Activated CD8-positive, alpha-beta T cell treated with anti-CD3 and anti-CD28 coated beads for 36 hours (primary cell): ENCODE measurements at places on chromosomes 4 and X. TPM values are rescaled to one million over a fixed set of nuclear protein-coding genes. Genes with fewer than 3 reads are reported as not detected.

GRCh38 chrX:106144755-106145639 lies 23.1 kb upstream of the PWWP3B start:
- no peak for DNase-seq
- H3K4me1 ChIP-seq: no peaks in the 10 kb centered on the region
- no peaks in the 10 kb centered on the region for H3K36me3 ChIP-seq
- no peak overlapping the region for H3K27ac ChIP-seq
- no peaks in the 10 kb centered on the region for H3K27me3 ChIP-seq

DNA sequence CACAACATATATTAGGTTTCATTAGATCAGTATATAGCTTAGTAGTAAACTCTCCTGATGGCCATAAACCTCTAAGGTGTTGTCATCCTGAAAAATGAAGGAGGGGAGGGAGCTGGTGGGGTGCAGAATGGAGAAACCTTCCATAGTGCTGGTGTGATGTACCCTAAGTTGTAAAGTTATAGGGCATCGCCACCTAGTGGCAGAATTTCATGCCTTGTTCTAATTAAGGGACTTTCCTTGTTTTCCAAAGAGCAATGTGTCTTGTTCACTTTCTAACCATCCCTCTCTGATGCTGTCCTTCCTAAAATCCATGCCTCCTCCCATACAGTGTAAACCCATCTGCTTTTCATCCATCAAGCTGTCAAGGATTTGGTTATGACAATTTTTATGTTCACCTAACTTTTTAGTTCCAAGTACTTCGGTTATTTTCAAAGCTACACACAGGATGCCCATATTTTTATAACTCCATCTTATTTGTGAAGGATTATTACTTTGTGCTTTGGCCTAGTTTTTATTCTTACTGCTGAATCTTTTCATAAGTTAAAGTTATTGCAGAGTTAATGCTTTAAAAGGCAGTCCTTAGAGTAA lies 4.5 kb downstream of the NBDY start:
- peaks cover 27% of the 10 kb centered on the region for H3K4me1 ChIP-seq
- H3K27me3 ChIP-seq: no peaks in the 10 kb centered on the region
- H3K36me3 ChIP-seq: peaks cover 18% of the 10 kb centered on the region
- no peak overlapping the region for H3K4me3 ChIP-seq
- peak overlapping the region; percentile 28 for H3K27ac ChIP-seq
- DNase-seq: peak; percentile 80

GRCh38 chr4:77264826-77265225 lies 107.8 kb downstream of the CCNG2 start:
- no peaks in the 10 kb centered on the region for H3K4me1 ChIP-seq
- H3K27ac ChIP-seq: no peak overlapping the region
- no peaks in the 10 kb centered on the region for H3K36me3 ChIP-seq
- H3K27me3 ChIP-seq: peaks cover 3% of the 10 kb centered on the region

RAB9B gene
- 0.45 TPM for total RNA-seq

DNA sequence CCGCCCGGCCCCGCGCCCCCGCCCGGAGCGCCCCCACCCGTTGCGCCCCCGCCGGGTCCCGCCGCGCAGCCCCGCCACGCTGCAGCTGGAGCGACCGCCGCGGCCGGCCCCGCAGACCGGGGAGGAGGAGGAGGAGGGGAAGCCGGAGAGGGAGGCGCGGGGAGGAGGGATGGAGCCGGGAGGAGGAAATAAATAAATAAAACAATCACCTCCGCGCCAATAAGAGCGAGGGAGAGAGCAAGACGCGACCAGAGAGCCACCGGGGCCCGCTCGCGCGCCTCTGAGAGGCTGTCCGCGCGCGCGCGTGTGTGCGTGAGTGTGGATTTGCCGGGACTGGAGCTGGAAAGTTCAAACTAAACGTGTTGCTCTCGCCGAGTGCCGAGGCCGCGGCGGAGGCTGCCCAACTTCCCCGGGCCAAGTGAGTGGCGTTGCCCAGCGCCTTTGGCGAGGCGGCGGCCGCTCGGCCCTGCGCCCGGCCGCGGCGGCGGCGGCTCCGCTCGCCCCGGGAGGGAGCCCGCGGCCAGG lies 2184.4 kb upstream of the TENM3 start:
- peak overlapping the region; percentile 48 for H3K4me3 ChIP-seq
- no peak overlapping the region for H3K27ac ChIP-seq
- peaks cover 41% of the 10 kb centered on the region for H3K27me3 ChIP-seq
- peaks cover 8% of the 10 kb centered on the region for H3K4me1 ChIP-seq

DNA sequence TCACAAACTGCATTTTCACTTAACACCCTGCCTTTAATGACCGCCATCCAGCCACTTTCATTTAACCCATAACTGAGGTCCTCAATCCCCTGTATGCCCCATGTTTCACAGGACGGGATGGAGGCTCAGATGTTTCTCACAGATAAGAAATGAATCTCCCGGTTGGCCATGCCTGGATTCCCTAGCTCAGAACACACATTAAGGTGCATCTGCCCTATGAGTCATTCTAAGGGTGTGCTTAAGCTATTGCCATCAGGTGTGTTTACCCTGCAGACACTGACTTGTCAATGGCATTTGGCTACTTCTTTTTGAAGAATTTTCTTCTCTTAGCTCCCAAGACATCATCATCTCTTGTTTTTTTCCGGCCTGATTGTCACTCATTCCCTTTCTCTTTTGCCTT lies 222.6 kb upstream of the SMIM31 start:
- no peak overlapping the region for H3K4me3 ChIP-seq
- H3K4me1 ChIP-seq: no peaks in the 10 kb centered on the region
- no peaks in the 10 kb centered on the region for H3K27me3 ChIP-seq
- H3K27ac ChIP-seq: no peak overlapping the region

GRCh38 chr4:105179539-105180401 lies 33.1 kb downstream of the TET2 start:
- peaks cover 30% of the 10 kb centered on the region for H3K4me1 ChIP-seq
- H3K27me3 ChIP-seq: no peaks in the 10 kb centered on the region
- DNase-seq: no peak
- peaks cover 40% of the 10 kb centered on the region for H3K36me3 ChIP-seq

DNA sequence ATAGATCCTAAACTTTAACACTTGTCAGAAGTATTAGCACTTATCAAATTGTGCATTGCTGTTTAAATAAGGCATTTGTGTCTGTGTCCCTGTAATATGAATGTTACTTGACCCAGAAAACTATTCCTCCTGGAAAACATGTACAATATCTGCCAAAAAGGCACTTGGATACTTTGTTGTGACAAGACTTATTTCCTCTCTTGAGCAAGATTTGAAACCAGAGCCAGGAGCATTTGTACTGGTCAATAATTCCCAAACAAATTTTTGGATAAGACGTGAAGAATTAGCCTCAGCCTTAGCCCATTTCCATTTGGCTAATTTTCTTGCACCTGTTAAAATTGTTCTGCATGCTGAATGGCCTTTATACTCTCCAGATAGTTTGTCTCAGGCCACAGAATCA lies 176.3 kb upstream of the GK2 start:
- no peak for DNase-seq
- peaks cover 3% of the 10 kb centered on the region for H3K27me3 ChIP-seq
- no peak overlapping the region for H3K27ac ChIP-seq
- H3K4me1 ChIP-seq: no peaks in the 10 kb centered on the region
- no peak overlapping the region for H3K4me3 ChIP-seq
- no peaks in the 10 kb centered on the region for H3K36me3 ChIP-seq

GRCh38 chr4:136841526-136841925 lies 690.8 kb downstream of the PCDH18 start:
- no peaks in the 10 kb centered on the region for H3K4me1 ChIP-seq
- no peaks in the 10 kb centered on the region for H3K36me3 ChIP-seq
- no peak overlapping the region for H3K27ac ChIP-seq
- no peak for DNase-seq

DNA sequence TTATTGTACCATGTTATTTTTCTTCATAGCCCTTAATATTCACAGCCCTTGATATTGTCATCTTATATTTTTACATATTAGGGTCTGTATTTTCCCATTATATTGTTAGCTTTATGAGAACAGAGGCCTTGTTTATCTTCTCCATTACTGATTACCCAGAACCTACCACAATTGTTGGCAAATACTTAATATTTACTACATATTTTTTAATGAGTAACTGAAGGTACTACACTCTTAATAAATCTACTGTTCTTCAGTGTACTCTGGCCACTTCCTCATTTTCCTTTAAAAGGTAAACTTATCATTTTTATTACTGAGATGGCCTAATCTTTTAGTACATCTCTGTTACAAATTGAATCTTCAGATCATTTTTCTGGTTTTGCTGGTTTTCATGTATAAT lies 133.5 kb downstream of the COL4A5 start:
- H3K36me3 ChIP-seq: no peaks in the 10 kb centered on the region
- H3K27ac ChIP-seq: no peak overlapping the region
- H3K27me3 ChIP-seq: no peaks in the 10 kb centered on the region
- H3K4me3 ChIP-seq: no peak overlapping the region
- DNase-seq: no peak

EVC2 gene
- 1.3 TPM for total RNA-seq

DNA sequence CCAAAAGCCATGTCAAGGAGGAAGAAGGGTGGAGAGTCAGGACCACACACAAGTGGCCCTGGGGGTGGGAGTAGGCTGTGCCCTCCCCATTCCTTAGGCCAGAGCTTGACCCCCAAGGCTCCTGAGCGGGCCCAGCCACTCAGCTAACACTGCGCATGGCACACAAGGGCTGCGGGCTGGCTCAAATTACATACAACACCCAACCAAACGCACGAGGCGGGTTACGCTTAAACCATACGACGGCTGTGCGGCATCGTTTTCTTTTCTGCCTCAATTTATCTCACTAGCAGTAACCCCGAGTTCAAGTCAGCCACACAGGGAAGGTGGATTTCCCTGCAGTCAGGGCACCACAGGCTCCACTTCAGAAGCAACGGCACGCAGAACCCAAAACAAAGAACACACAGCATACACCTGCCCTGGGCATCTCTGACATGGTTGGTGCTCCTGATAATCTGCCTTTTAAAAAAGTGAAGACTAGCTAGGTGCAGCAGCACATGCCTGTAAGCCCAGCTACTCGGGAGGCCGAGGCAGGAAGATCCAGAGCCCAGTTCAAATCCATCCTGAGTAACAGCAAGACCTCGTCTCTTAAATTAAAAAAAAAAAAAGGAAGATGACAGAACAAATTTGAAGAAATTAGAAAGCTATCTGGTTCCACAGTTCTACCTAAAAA lies 2.9 kb downstream of the GAK start:
- no peak for DNase-seq
- H3K4me3 ChIP-seq: no peak overlapping the region
- H3K27me3 ChIP-seq: no peaks in the 10 kb centered on the region
- H3K4me1 ChIP-seq: peaks cover 52% of the 10 kb centered on the region
- H3K27ac ChIP-seq: no peak overlapping the region
- peaks cover 2% of the 10 kb centered on the region for H3K36me3 ChIP-seq

GRCh38 chr4:42123071-42123644 lies 29.3 kb downstream of the BEND4 start:
- no peak overlapping the region for H3K4me3 ChIP-seq
- no peaks in the 10 kb centered on the region for H3K4me1 ChIP-seq
- no peaks in the 10 kb centered on the region for H3K36me3 ChIP-seq
- H3K27ac ChIP-seq: no peak overlapping the region

GRCh38 chr4:109939190-109939589 lies 26.5 kb downstream of the EGF start:
- no peaks in the 10 kb centered on the region for H3K4me1 ChIP-seq
- no peak overlapping the region for H3K4me3 ChIP-seq
- no peak overlapping the region for H3K27ac ChIP-seq
- H3K36me3 ChIP-seq: no peaks in the 10 kb centered on the region
- H3K27me3 ChIP-seq: peaks cover 15% of the 10 kb centered on the region

GRCh38 chr4:70589785-70590184 lies 2.3 kb upstream of the AMBN start:
- no peaks in the 10 kb centered on the region for H3K27me3 ChIP-seq
- no peaks in the 10 kb centered on the region for H3K4me1 ChIP-seq

- peak; percentile 10 for DNase-seq
- peaks cover 64% of the 10 kb centered on the region for H3K27me3 ChIP-seq
- no peaks in the 10 kb centered on the region for H3K36me3 ChIP-seq
- H3K4me3 ChIP-seq: peak overlapping the region; percentile 71
Observed at GRCh38 chr4:125315576-125316400, 1.0 kb downstream of the FAT4 start.

DNA sequence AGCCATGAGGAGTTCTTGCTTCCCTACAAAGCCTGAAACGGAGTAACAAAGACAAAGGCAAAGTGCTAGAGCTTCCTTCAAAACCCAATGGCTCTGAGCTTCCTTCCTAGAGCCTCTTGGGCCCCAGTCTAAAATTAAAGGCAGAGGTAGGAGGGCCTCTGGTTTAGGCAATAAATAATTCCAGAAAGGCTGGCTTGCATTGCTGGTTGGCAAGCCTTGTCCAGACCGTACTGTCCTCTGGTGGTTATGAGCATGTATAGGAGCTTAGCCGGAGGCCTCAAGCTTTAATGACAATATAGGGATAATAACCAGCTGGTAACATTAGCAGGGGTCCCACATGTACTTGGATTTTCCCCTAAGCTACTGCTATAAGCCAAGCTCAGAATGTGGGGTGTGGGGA lies 237.3 kb downstream of the AR start:
- H3K27me3 ChIP-seq: no peaks in the 10 kb centered on the region
- peaks cover 2% of the 10 kb centered on the region for H3K4me1 ChIP-seq
- no peaks in the 10 kb centered on the region for H3K36me3 ChIP-seq

- H3K27ac ChIP-seq: no peak overlapping the region
- H3K36me3 ChIP-seq: no peaks in the 10 kb centered on the region
- no peak for DNase-seq
- H3K4me3 ChIP-seq: no peak overlapping the region
Observed at GRCh38 chr4:101262683-101263082, 84.6 kb downstream of the PPP3CA start.

GRCh38 chr4:136203199-136203598 lies 1329.1 kb downstream of the PCDH18 start:
- H3K27me3 ChIP-seq: no peaks in the 10 kb centered on the region
- H3K4me3 ChIP-seq: no peak overlapping the region
- H3K4me1 ChIP-seq: no peaks in the 10 kb centered on the region
- H3K27ac ChIP-seq: no peak overlapping the region
- no peak for DNase-seq
- no peaks in the 10 kb centered on the region for H3K36me3 ChIP-seq

- H3K4me1 ChIP-seq: no peaks in the 10 kb centered on the region
- no peaks in the 10 kb centered on the region for H3K27me3 ChIP-seq
- no peak overlapping the region for H3K27ac ChIP-seq
- H3K4me3 ChIP-seq: no peak overlapping the region
- H3K36me3 ChIP-seq: no peaks in the 10 kb centered on the region
Observed at GRCh38 chr4:2255501-2256155, 6.3 kb downstream of the MXD4 start.
